ENCODE measurements at places on chromosomes 1 and 21.

- H3K4me1 ChIP-seq: peaks cover 2% of the 10 kb centered on the region
- DNase-seq: peak; percentile 26
- H3K36me3 ChIP-seq: no peaks in the 10 kb centered on the region
- no peak overlapping the region for H3K4me3 ChIP-seq
These were observed 51.7 kb downstream of the WNT9A start for GRCh38 chr1:227895828-227896685.

- no peak overlapping the region for H3K4me3 ChIP-seq
- no peaks in the 10 kb centered on the region for H3K36me3 ChIP-seq
- H3K4me1 ChIP-seq: peaks cover 49% of the 10 kb centered on the region
- no peak overlapping the region for H3K27ac ChIP-seq
- no peaks in the 10 kb centered on the region for H3K27me3 ChIP-seq
These were observed 104.8 kb upstream of the SLC25A33 start for GRCh38 chr1:9434247-9435152.

DNA sequence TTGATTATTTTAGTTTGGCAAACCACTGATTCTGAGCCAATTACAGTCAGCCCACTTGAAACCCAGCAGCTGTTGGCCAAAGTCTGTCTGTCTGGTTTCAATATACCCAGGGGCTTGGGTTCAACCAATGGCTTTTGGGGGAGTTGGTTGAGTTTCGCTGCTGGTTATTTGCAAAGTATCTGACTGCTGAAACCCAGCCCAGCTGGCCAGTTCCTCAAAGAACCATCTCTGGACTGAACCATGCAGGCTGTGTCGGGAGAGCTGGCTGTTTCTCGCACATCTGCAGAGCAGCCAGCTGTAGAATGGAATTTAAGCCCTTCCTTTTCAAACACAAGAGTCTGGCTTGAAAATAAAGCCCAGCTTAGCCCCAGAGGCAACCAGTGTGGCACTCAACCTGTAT, 66.0 kb upstream of the PAX7 start:
- peaks cover 15% of the 10 kb centered on the region for H3K27me3 ChIP-seq
- no peak for DNase-seq
- no peak overlapping the region for H3K4me3 ChIP-seq
- no peaks in the 10 kb centered on the region for H3K4me1 ChIP-seq

- no peaks in the 10 kb centered on the region for H3K27me3 ChIP-seq
- H3K4me1 ChIP-seq: no peaks in the 10 kb centered on the region
- H3K27ac ChIP-seq: no peak overlapping the region
- no peak for DNase-seq
- H3K36me3 ChIP-seq: no peaks in the 10 kb centered on the region
- no peak overlapping the region for H3K4me3 ChIP-seq
These were observed 41.0 kb upstream of the USP25 start for GRCh38 chr21:15688809-15689208.

DNA sequence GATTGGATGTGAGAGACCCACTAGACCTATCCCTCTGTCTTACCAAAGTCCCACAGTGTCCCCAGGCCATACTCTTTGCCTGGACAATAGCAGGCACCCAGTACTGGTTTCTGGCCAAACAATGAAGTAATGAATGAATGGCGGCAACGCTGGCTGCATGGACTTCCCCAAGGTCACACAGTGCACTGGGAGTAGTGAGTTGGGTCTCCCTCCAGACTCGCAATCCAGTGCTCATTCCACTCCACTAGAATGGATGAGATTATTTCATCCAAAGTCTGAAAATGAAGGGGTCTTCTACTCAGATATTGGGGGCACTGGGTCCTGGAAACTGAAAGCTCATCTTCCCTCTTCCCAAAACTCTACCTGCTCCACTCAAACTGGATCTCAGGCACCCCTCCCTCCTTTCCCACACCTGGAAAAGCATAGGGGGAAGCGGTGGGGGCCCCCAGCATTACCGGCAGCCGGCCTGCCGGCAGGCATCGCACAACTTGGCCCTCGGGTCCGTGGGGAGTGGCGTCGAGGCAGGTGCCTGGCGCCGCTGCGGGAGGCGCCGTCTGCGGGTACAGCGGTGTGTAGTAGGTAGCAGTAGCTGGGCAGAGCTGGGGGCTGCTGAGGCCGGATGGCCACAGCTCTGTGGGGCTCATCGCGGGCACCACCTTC, 816 bp downstream of the E2F2 start:
- no peak overlapping the region for H3K27ac ChIP-seq
- peaks cover 29% of the 10 kb centered on the region for H3K4me1 ChIP-seq
- no peaks in the 10 kb centered on the region for H3K36me3 ChIP-seq
- no peak for DNase-seq
- H3K4me3 ChIP-seq: peak overlapping the region; percentile 17
- H3K27me3 ChIP-seq: no peaks in the 10 kb centered on the region

- no peak overlapping the region for H3K27ac ChIP-seq
- no peaks in the 10 kb centered on the region for H3K36me3 ChIP-seq
- no peaks in the 10 kb centered on the region for H3K4me1 ChIP-seq
- DNase-seq: no peak
- H3K27me3 ChIP-seq: no peaks in the 10 kb centered on the region
- H3K4me3 ChIP-seq: no peak overlapping the region
These were observed 259.1 kb downstream of the DSCAM start for GRCh38 chr21:40587736-40588346.

DNA sequence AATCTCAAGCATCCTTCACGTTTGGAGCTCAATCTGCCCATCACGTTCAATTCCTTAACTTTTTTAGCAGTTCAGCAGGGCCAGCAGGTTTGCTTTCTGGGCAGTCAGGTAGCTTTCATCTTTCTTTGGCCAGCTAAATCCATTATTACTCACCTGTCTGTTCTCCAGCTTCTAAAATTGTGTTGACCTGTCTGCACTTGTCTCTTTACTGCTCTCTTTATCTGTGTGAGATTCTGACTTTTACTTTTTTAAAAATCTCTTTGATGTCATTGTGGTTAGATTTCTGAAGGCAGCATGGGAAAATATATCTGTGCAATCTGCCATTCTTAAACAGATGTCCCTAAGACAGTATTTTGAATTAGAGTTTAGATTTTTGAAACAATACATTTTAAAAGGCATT, 24.9 kb upstream of the CYYR1 start:
- no peaks in the 10 kb centered on the region for H3K4me1 ChIP-seq
- H3K36me3 ChIP-seq: no peaks in the 10 kb centered on the region
- H3K27me3 ChIP-seq: no peaks in the 10 kb centered on the region
- DNase-seq: no peak
- H3K27ac ChIP-seq: no peak overlapping the region
- H3K4me3 ChIP-seq: no peak overlapping the region

- H3K4me3 ChIP-seq: no peak overlapping the region
- H3K4me1 ChIP-seq: peaks cover 3% of the 10 kb centered on the region
- H3K36me3 ChIP-seq: no peaks in the 10 kb centered on the region
These were observed 20.9 kb downstream of the STYXL2 start for GRCh38 chr1:167114725-167115124.

GRCh38 chr1:18091660-18092446, 15.7 kb upstream of the IGSF21 start:
- DNase-seq: no peak
- no peaks in the 10 kb centered on the region for H3K4me1 ChIP-seq
- H3K27me3 ChIP-seq: peaks cover 8% of the 10 kb centered on the region
- no peaks in the 10 kb centered on the region for H3K36me3 ChIP-seq
- no peak overlapping the region for H3K27ac ChIP-seq
- no peak overlapping the region for H3K4me3 ChIP-seq

GRCh38 chr1:221141606-221142285, 262.5 kb downstream of the HLX start:
- no peaks in the 10 kb centered on the region for H3K27me3 ChIP-seq
- DNase-seq: peak; percentile 98
- no peaks in the 10 kb centered on the region for H3K36me3 ChIP-seq
- H3K4me3 ChIP-seq: no peak overlapping the region

DNA sequence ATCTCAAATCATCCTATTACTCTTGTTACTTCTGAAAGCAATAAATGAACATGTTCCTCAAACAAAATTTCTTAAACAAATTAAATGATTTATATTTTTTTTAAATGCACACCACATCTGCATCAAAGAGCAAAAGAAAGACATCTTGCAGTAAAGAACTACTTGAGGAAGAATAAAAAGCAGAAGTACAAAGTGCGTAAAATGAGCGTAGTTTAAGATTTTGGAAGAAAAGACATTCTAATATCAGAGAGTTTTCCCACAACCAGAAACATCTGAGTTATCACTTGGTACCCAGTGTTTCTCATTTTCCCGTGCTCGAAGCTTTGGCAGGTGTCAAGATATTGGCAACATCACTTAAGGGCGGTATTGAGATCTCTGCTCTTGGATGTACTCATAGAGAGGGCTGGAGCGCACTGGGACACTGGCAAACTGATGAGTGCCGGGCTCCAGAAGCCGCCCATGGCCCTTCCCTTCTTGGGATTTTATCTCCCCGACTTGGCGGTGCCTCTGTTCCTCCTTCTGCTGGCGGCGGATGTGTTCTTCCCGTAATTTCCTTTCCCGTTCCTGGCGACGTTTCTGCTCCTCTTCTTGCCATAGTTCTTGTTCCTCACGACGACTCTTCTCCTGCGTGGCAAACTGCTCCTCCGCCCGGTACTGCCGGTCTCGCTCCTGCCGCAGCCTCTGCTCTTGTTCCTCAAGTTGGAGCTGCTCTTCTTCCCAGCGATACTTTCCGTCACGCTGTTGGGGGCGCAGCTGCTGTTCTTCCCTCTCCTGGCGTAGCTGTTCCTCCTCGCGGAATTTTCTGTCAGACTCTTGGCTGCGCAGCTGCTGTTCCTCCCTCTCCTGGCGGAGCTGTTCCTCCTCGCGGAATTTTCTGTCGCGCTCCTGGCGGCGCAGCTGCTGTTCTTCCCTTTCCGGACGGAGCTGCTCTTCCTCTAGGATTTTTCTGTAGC, 7.9 kb downstream of the TCHH start:
- no peak overlapping the region for H3K27ac ChIP-seq
- no peak overlapping the region for H3K4me3 ChIP-seq
- H3K27me3 ChIP-seq: peaks cover 80% of the 10 kb centered on the region
- peaks cover 7% of the 10 kb centered on the region for H3K4me1 ChIP-seq

GRCh38 chr1:107016376-107016978, 40.0 kb upstream of the PRMT6 start:
- H3K4me1 ChIP-seq: no peaks in the 10 kb centered on the region
- no peaks in the 10 kb centered on the region for H3K27me3 ChIP-seq
- H3K27ac ChIP-seq: no peak overlapping the region
- DNase-seq: peak; percentile 3
- H3K36me3 ChIP-seq: no peaks in the 10 kb centered on the region
- H3K4me3 ChIP-seq: no peak overlapping the region

DNA sequence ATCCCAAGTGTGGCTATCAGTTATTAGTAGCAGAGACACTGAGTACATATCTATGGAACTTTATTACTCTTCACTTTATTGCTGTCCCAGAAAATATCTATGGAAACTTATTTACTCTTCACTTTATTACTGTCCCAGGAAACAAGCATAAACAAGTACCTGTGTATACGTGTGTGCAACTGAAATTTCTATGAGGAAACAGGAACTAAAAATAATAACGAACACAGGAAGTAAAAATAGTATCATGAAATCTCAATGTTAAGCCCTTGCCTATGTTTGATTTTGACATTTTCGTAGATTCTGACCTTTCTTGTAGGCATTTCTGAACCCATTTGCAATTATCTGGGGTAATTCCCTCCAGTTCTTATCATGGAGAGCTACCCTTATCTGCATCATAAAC, 64.9 kb upstream of the KRTAP19-8 start:
- no peak overlapping the region for H3K4me3 ChIP-seq
- no peak for DNase-seq
- no peaks in the 10 kb centered on the region for H3K27me3 ChIP-seq
- no peaks in the 10 kb centered on the region for H3K36me3 ChIP-seq
- no peak overlapping the region for H3K27ac ChIP-seq

DNA sequence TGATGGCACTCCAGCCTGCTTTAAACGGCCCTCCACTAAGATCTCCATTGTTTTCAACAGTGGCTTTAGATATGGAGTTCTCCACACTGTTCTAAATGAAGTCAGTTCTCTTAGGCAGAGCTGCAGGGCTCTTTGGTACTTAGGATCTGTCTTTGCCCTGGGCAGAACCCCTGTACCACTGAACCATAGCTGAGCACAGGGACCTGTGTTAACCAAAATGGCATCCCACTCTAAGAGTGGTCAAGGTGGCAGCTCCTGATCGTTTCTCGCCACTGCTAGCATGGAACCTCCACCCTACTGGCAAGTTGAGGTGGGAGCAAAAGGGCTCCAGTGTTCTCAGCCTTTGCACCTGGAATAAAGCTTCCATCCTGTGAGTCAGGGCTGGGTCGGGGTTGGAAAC, 186.7 kb downstream of the TM2D1 start:
- H3K4me1 ChIP-seq: no peaks in the 10 kb centered on the region
- H3K4me3 ChIP-seq: no peak overlapping the region
- no peaks in the 10 kb centered on the region for H3K36me3 ChIP-seq
- no peak for DNase-seq
- H3K27ac ChIP-seq: no peak overlapping the region
- H3K27me3 ChIP-seq: no peaks in the 10 kb centered on the region

DNA sequence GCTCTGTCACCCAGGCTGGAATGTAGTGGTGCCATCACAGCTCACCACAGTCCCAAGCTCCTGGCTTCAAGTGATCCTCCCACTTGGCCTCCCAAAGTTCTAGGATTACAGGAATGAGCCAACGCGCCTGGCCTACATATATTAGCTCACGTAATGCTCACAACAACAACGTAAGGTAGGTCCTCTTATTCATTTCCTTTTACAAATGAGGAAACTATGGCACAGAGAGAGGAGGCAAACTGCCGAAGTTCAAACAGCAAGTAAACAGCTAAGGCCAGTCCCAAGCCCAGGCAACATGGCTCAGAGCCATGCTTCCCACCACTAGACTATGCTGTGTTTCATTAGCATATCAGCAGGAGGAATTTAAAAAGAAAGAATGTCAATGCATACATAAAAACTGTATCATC, 284.4 kb downstream of the VAV3 start:
- no peak overlapping the region for H3K27ac ChIP-seq
- no peaks in the 10 kb centered on the region for H3K27me3 ChIP-seq
- H3K4me1 ChIP-seq: no peaks in the 10 kb centered on the region
- no peak overlapping the region for H3K4me3 ChIP-seq

GRCh38 chr1:59098655-59099054, 198.2 kb upstream of the FGGY start:
- no peaks in the 10 kb centered on the region for H3K36me3 ChIP-seq
- H3K4me1 ChIP-seq: no peaks in the 10 kb centered on the region
- DNase-seq: no peak
- H3K27ac ChIP-seq: no peak overlapping the region

GRCh38 chr21:34632498-34632897, 17.6 kb upstream of the RCAN1 start:
- H3K36me3 ChIP-seq: no peaks in the 10 kb centered on the region
- DNase-seq: no peak
- H3K27me3 ChIP-seq: no peaks in the 10 kb centered on the region
- H3K4me3 ChIP-seq: no peak overlapping the region
- no peaks in the 10 kb centered on the region for H3K4me1 ChIP-seq

GRCh38 chr1:109802901-109803561, 39.3 kb upstream of the EPS8L3 start:
- no peak overlapping the region for H3K27ac ChIP-seq
- H3K27me3 ChIP-seq: no peaks in the 10 kb centered on the region
- peaks cover 5% of the 10 kb centered on the region for H3K4me1 ChIP-seq

DNA sequence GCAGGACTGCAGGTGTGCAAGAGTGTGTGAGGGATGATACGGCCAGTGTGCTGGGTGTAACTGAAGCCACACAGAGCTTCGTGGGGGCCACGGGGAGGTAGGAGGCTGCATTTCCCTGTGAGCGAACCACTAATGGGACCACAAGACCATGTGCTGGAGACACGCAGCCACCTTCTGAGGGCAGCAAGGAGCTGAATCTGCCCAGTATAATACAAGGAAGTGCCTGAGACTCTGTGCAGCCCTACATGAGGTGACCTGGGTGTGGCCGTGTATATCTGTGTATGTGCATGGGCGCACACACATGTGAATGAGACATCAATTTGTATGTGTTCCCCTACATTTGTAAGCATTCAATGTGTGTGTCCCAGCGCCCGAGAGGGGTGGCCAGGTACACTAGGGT, 50.8 kb downstream of the CHD5 start:
- H3K4me3 ChIP-seq: no peak overlapping the region
- no peaks in the 10 kb centered on the region for H3K4me1 ChIP-seq
- no peaks in the 10 kb centered on the region for H3K36me3 ChIP-seq
- no peak for DNase-seq

Measured in lung (tissue), 17 donors.